ENCODE measurements at places on chromosomes 4 and X.

DNA sequence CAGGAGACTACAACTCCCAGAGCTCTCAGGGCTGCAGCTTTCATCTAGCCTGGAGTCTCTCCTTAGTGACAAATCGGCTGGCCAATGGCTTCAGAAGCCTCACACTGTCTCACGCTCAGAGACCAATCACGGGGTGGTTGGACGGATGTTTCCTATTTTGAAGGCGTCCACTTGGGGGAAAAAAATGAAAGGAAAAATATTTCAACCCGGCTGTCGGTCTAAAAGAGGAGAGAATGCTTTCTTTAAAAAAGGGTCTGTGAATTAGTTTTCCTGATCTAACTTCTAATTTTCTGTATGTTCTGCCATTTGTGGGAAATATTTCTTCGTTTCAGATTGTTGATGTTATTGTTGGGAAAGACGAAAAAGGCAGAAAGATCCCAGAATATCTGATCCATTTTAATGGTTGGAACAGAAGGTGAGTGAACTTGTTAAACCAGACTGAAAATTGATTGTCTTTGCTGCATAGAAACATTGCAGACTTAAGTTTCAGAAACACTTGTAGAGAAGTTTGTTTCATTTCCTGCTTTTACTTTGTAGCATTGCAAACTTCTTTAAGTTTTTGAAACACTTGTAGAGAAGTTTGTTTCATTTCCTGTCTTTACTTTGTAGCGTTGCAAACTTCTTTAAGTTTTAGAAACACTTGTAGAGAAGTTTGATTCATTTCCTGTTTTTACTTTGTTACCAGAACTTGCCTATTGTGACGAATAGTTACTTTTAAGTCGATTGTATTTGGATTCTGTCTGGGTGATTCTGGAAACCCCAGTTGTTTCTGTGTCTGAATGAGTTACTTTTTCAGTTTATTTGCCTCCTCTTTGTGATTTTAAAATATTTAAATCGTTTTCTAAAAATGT lies 1.6 kb downstream of the MSL3 start:
- DNase-seq, result peak; percentile 88

- no peak for DNase-seq
These were observed 227.8 kb downstream of the STIM2 start for GRCh38 chr4:27088491-27088890.

GRCh38 chr4:184165291-184165690 lies 52.4 kb downstream of the ENPP6 start:
- no peak for DNase-seq

- no peak for DNase-seq
These were observed 67.1 kb upstream of the HS3ST1 start for GRCh38 chr4:11495818-11496217.
